ENCODE measurements at places on chromosomes 11 and 22. TPM values are rescaled to one million over a fixed set of nuclear protein-coding genes. Genes with fewer than 3 reads are reported as not detected.

The APOL3 gene
- 13.8 TPM for polyA plus RNA-seq

The MICALL1 gene
- polyA plus RNA-seq: 22.3 TPM

DNA sequence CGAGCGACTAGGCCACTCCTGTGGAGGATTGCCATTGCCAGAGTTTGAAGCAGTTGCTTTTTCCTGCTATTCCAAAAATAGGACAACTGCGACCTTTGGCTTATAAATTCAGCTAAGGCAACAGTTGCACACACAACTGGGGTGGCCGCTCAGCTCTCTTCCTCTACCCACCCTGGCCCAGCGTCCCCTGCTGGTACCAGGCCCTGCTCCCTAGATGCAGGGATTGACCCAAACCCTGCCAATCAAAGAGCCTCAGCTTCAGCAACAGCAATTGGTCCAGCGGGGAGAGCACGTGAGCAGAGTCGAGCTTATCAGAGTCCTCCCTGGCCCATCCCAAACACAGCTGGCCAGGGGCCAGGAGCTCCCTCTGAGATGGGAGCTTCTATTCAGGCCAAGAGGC, 22.0 kb upstream of the CABP2 start:
- DNase-seq: no peak

GRCh38 chr11:130455483-130456127, 7.2 kb downstream of the ADAMTS15 start:
- no peak for DNase-seq

DNA sequence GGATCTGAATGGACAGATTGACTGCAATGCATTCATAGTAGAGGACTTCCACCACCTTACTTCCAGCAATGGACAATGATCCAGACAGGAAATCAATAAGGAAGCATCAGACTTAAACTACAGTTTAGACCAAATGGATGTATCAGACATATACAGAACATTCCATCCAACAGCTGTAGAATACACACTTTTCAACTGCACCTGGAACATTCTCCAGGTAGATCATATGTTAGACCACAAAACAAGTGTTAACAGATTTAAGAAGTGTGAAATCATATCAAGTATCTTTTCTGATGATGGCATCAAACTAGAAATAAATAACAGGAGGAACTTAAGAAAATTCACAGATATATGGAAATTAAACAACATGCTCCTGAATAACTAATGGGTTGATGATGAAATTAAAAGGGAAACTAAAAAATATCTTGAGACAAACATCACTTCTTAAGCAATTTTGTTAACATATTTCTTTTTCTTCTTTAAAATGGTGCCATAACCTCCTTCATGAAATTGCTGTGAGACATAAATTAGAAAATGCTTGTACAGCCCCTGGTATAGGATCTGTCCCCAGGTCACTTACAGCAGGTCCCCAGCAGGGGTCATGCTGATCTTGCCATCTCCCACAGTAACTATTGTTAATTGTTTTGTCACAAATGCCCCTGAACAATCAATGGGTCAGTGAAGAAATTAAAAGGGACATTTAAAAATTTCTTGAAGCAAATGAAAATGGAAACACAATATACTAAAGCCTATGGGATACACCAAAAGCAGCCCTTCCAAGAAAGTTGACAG, 100.0 kb upstream of the OR4B1 start:
- DNase-seq: no peak

DNA sequence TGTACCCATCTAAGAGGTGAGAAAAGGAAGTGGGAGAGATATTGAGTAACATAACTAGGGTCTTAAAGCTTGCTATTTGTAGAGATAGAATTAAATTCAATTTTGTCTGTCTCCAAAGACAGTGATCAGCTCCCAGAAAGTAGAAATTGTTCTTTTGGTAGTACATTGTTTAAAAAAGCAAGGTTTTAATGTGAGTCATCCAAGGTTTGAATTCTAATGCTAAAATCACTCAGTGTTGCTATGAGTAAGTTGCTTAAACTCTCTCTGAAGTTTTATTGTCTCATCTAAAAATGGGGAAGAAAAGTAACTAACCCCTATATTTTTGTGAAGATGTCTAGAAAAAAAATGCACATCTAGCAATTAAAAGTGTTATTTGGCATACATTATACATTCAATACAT, 1004.5 kb upstream of the CCDC90B start:
- no peak for DNase-seq
